DND-41 (cell line): ENCODE measurements at places on chromosomes 1 and 21.

GRCh38 chr1:46369542-46370213, 24.4 kb upstream of the FAAH start:
- H3K36me3 ChIP-seq = peaks cover 37% of the 10 kb centered on the region
- H3K27me3 ChIP-seq = no peaks in the 10 kb centered on the region
- H3K4me1 ChIP-seq = no peaks in the 10 kb centered on the region
- H3K27ac ChIP-seq = no peak overlapping the region
- DNase-seq = no peak

DNA sequence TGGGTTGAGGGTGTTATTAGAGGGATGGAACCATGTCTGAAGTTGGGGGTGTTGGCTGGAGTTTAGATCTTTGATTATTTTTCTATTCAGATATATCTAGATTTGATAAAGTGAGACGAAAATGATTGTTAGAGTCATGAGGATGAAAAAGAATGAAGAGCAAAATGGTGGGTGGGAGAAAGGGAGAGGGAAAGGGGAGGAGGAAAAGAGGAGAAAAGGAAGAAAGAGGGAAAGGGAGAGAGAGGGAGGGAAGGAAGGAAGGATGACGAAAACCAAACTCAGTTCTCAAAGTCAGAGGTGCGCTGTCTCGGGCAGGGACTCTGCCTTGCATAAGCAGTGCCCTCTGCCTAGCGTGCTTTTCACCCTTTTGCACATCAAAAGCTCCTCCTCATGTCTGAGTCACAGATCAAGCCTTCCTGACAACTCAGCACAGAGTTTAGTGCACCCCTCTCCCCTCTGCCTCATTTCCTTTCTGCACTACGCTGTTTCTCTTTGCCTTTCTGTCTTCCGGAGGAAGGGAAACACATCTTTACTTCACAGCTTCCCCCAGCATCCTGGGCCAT, 225.8 kb upstream of the PROX1 start:
- H3K36me3 ChIP-seq = no peaks in the 10 kb centered on the region
- H3K27me3 ChIP-seq = no peaks in the 10 kb centered on the region
- H3K4me3 ChIP-seq = no peak overlapping the region
- H3K4me1 ChIP-seq = peaks cover 37% of the 10 kb centered on the region
- peak; percentile 68 for DNase-seq

DNA sequence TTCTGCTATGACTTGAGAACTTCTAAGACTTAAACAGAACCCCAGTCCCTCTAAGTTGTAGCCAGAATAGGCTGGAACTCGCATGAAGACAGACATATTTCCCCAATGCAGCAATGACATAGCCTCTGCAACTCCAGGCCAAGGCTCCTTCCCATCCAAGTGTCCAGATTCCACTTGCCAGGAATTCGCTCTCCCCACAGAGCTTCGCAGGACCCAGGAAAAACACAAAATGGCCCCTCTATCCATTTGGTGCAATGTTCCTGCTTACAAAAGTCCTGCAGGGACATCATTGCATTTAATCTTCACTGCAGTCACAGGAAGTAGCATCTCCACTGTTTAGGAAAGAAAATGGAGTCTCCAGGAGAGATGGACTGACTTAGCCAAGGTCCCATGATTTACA, 147.5 kb upstream of the KLHDC7A start:
- H3K4me1 ChIP-seq = no peaks in the 10 kb centered on the region
- H3K27me3 ChIP-seq = no peaks in the 10 kb centered on the region
- H3K27ac ChIP-seq = no peak overlapping the region

GRCh38 chr1:28950449-28950848, 36.1 kb downstream of the EPB41 start:
- no peak overlapping the region for H3K27ac ChIP-seq
- H3K27me3 ChIP-seq = no peaks in the 10 kb centered on the region

GRCh38 chr1:232980355-232980978, 30.1 kb downstream of the NTPCR start:
- no peak overlapping the region for H3K4me3 ChIP-seq
- H3K4me1 ChIP-seq = no peaks in the 10 kb centered on the region
- no peaks in the 10 kb centered on the region for H3K27me3 ChIP-seq
- peaks cover 45% of the 10 kb centered on the region for H3K36me3 ChIP-seq
- no peak overlapping the region for H3K27ac ChIP-seq

DNA sequence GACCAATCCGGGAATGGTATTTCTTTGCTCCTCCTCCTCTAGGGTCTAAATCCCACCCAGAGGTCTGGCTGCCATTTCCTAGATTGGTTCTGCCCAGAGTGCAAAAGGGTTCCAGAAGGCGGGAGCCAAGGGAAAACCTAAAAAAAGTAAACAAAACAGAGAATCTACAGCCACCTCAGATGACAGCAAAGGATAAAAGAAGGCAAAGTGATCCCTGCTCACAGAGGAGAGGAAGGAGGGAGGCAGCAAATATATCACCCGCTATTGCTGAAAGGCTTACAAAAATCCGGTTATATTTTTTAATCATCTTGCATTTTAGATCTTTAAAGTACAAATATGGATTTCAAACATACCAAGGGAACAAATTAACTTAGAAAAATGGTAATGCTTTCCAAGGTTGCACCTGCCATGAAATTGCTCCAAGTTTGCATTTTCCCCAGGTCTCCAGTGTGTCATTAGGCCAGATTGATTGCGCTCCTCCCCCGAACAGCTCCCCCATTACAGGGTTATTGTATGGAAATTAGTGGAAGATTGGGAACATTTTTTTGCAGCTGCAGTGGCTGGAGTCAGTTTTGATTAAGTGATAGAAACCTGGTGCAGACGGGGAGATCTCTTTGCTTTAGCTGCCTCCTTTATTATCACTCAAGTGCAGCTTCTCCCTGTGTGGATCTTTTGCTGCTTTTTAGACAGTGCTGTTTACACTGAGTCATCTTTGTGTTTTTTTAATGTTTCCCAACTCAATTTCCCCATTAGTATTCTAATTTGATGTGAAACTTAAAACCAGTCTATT, 280.5 kb upstream of the CAMK1G start:
- H3K4me1 ChIP-seq = no peaks in the 10 kb centered on the region
- DNase-seq = no peak
- peaks cover 5% of the 10 kb centered on the region for H3K27me3 ChIP-seq
- H3K4me3 ChIP-seq = no peak overlapping the region

- DNase-seq = no peak
- no peaks in the 10 kb centered on the region for H3K36me3 ChIP-seq
- no peaks in the 10 kb centered on the region for H3K27me3 ChIP-seq
- no peak overlapping the region for H3K27ac ChIP-seq
Measured at GRCh38 chr1:117753652-117754051, 147.8 kb downstream of the TENT5C start.

GRCh38 chr21:14116080-14116481, 94.7 kb downstream of the LIPI start:
- H3K36me3 ChIP-seq = peaks cover 19% of the 10 kb centered on the region; the same call in 1 of the 2 replicates
- H3K4me3 ChIP-seq = no peak overlapping the region
- no peak for DNase-seq
- no peak overlapping the region for H3K27ac ChIP-seq
- H3K27me3 ChIP-seq = no peaks in the 10 kb centered on the region

GRCh38 chr1:91650764-91651163, 150.1 kb downstream of the CDC7 start:
- H3K27me3 ChIP-seq = no peaks in the 10 kb centered on the region
- DNase-seq = no peak
- H3K4me1 ChIP-seq = peaks cover 8% of the 10 kb centered on the region; the same call in 1 of the 2 replicates
- H3K4me3 ChIP-seq = no peak overlapping the region

GRCh38 chr1:115467196-115467595, 129.1 kb upstream of the NGF start:
- DNase-seq = no peak
- H3K4me3 ChIP-seq = no peak overlapping the region
- H3K36me3 ChIP-seq = no peaks in the 10 kb centered on the region
- H3K27me3 ChIP-seq = no peaks in the 10 kb centered on the region
- H3K27ac ChIP-seq = no peak overlapping the region

DNA sequence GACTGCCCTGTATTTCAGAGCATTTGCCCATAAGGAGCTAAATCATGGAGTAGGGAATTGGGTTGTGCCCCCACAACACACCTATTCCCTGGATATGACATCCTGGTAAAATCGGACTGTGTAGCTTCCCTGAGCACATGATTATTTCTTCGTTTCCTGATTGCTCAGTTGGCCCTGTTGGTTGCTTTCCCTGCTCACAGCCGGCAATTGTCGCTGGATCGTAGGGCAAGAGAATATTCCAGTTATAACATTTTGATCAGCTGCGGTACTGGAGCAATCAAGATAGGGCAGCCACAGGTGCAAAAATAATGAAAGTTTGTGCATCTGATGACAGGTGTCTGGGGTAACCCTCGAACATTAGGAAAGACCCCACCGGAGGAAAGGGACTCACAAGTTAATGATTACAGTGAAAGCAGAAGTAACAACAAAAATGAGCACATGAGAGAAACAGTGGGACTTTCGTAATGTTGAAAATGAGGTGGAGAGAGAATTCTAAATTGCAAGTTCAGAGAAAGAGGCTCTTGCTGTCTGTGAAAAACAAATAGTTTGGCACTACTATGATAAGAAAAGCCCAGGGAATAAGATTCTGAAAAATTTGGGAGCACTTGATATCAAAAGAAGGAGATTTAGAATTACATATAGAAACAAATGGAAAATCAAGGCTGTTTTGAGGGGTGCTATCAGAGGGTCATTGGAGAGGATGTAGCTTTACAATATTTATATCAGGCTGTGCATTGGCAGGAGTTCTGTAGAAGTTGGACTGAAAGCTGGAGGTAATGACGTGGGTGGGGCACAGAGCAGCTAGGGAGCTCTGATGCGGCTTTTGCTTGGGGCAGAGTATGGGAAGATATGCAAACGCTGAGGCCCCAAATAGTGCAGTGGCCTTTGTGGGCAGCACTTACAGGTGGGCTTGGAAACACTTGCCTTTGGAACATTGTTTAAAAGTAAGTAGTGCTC, at the start of gene MAB21L3:
TSS of gene MAB21L3 (plus strand) at position 833 of the 957 bp plus-strand sequence. CDS start 1,217 bp downstream, outside the sequence.
- no peak within 1 kb of the TSS for H3K27ac ChIP-seq
- no peaks in the 10 kb centered on the region for H3K4me1 ChIP-seq
- no peak for DNase-seq
- H3K4me3 ChIP-seq = no peak within 1 kb of the TSS
- no peaks in the 10 kb centered on the region for H3K36me3 ChIP-seq
- H3K27me3 ChIP-seq = peaks cover 13% of the 10 kb centered on the region

GRCh38 chr1:203823306-203823705, 27.9 kb downstream of the ZBED6 start:
- no peaks in the 10 kb centered on the region for H3K27me3 ChIP-seq
- no peak for DNase-seq
- H3K4me3 ChIP-seq = no peak overlapping the region
- H3K27ac ChIP-seq = no peak overlapping the region
- H3K36me3 ChIP-seq = peaks cover 88% of the 10 kb centered on the region
- no peaks in the 10 kb centered on the region for H3K4me1 ChIP-seq

DNA sequence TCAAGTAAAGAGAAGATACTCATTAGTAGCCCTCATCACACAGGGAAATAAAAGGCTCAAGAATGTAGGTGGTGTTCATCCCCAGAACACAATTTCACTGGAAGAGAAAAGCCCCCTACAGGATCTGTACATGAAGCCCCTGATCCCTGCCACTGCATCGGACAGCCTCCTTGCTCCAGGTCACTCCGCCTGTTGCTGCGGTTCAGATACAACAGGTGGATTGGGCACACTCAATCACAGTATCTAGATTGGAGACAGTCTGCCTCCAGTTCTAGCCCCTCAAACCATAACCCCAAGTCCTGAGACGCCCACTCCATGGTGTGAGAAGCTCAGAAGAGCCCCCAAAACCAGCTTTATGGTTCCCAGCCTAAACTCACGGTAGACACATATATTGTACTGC, 1.1 kb downstream of the SLAMF9 start:
- no peaks in the 10 kb centered on the region for H3K36me3 ChIP-seq
- H3K27ac ChIP-seq = no peak overlapping the region
- H3K4me3 ChIP-seq = no peak overlapping the region
- no peaks in the 10 kb centered on the region for H3K4me1 ChIP-seq
- H3K27me3 ChIP-seq = peaks cover 28% of the 10 kb centered on the region

DNA sequence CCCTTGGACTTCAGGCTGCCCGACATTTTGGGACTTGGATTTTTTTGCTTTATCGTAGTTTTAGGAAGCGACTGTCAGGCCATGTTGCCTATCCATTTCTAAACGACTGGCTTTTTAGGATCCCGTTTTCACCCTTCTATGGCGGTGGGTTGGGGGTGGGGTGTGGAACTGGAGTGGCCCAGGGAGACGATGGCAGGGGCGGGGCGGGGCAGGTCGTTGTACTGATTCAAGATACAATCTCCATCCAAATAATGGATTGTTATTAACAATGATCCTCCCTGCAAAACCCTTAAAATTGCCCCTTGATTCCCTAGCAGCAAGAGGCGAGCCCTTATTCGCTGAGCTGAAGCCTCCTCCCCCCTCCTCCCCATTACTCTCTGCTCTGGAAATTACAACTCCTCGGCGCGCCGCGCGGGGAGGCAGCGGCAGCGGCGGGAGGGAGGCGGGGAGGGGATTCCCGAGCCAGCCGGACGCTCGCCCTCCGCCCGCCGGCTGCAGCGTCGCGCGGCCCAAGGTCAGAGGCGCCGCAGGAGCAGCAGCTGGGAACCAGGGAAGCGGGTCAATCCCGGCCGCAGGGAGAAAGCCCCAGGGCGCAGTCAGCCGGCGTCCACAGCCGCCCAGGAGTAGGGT, at the start of gene TRIM67:
TSS of gene TRIM67 (plus strand) at position 392 of the 630 bp plus-strand sequence. CDS start 912 bp downstream, outside the sequence.
- no peak for DNase-seq
- no peak within 1 kb of the TSS for H3K4me3 ChIP-seq
- H3K27ac ChIP-seq = no peak within 1 kb of the TSS
- no peaks in the 10 kb centered on the region for H3K4me1 ChIP-seq
- no peaks in the 10 kb centered on the region for H3K36me3 ChIP-seq
- H3K27me3 ChIP-seq = no peaks in the 10 kb centered on the region

GRCh38 chr1:213110349-213111300, 59.6 kb downstream of the RPS6KC1 start:
- H3K27ac ChIP-seq = no peak overlapping the region
- peaks cover 7% of the 10 kb centered on the region; the same call in 1 of the 2 replicates for H3K36me3 ChIP-seq
- H3K4me3 ChIP-seq = no peak overlapping the region

DNA sequence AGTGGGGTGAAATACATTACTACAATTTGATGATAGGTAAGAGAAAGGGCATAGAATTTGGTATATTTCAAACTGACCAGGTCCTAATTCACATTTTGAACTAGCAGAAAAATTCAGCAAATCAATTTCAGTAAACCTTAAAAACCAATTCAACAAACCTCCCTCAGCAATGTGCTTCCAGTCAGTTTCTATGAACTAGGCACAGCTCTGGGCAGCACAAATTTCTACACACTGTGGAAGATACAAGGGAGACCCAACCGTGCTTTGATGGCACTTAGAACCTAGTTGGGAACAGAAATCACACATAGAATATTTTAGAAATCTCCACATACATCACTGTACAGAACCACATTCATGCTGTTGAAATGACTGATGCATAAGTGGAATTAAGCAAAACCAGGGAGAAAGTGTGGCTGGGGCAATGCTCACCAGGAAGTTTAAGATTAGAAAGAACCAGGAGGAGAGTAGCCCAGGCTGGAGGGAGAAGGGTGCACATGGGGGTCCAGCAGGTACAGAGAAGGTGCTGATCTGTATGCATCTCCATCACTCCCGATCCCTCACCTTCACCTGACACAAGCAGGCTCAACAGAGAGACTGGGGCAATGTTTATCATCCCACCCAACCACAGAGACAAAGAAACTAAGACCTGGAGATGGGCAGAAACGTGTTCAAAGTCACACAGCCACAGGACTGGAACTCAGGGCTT, 14.8 kb downstream of the C1orf226 start:
- no peak overlapping the region for H3K27ac ChIP-seq
- H3K4me3 ChIP-seq = no peak overlapping the region
- H3K27me3 ChIP-seq = peaks cover 10% of the 10 kb centered on the region
- no peaks in the 10 kb centered on the region for H3K36me3 ChIP-seq
